ENCODE measurements at places on chromosomes 1 and 21.

DNA sequence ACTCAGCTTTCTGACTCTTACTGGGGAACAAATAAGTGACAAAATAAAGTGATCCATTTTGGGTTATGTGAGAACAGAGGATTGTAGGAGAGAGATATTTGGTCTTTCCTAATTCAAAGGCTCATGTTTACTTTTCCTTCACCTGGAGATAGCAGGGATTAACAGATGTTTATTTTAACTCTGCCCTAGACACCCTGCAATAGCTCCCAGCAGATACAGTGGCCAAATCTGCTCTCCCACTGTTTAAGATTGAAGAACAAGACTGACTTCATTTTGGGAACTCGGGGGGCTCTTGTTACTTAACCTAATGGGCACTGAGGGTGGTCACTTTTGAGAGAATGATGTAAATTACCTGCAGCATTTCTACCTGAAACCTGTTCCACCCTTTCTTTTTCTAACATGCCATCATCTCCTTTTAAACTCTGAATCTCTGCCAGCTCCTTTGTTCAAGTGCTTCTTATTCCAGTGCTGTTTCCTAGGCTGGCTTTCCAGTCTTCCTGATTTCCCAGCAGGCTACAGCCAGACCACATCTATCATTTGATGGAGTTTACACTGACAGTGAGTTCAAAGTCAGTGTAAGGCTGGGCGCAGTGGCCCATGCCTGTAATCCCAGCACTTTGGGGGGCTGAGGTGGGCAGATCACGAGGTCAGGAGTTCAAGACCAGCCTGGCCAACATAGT is 90.0 kb downstream of the SELENOF start:
- no peak for DNase-seq

DNA sequence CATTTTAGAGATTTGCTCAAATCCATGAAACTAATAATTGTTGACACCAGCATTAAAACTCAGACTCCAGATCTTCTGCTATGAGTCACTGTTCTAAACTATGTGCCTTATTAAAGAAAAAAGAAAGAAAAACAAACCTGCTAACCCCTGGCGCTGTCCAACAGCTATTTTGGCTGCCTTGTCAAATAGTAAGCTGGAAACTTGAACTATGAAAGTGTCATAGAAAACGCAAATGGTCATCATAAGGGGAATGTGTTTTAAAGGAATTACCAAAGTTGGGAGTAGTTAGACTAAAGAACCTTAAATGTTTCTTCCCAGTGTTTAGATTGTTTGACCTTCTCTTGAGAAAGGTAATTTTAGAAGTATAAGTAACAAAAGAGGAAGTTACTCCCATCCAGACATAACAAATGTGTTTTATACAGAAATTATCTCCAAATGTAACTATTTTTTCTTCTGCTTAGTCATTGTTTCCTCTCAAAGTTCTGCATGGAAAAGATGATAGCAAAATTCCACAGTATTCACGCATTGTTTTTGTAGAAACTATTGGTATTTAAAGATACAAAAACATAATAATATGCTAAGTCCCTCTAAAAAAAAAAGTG is 272.4 kb downstream of the TPR start:
- DNase-seq = no peak

GRCh38 chr21:38937286-38937790 is 131.6 kb downstream of the ETS2 start:
- no peak for DNase-seq

DNA sequence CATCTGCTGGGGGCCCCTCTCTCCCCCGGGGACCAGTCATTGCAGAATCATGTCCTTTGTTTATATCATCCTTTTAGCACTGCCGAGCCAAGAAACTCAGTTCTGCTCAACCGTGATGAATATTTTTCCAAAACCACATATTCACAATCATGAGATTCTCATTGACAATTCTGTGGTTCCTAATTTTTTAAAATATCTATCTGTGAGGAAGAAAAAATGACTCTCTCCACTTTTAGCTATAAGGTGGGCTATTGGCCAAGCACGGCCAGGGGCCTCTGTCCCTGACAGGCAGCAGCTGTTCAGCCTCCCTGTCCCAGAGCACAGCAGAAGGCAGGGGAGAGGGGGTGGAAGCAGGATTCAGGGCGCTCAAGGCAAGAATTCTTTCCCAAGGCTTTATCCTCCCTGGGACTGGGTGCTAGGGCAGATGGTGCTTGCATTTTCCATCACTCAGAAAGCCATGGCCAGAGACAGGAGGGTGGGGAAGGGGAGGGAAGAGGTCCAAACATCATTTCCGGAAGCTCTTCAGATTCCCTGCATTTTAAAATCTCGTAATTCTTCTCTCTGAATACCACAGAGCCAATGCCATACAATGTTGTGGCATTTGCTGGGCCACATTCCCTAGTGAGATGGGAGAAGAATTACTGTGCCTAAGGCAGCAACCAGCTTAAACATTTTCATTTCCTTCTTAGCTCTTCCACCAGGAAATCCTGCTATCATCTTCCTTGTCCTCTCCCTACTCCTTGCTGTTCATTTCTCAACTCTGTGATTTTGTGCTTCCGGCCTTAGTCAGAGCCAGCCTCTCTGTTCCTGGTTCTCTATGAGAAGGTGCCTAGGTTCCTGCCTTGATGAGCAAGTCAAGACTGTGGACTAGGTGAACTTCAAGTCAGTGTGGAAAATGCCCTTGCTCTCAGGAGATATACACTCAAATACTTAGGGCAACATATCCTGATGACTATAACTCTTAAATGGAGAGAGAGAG is 60.3 kb downstream of the KCNJ6 start:
- DNase-seq = no peak

- DNase-seq = no peak
Measured at GRCh38 chr1:150409504-150410362, 45.8 kb downstream of the RPRD2 start.

- DNase-seq = no peak
Measured at GRCh38 chr1:225242611-225243010, 185.2 kb downstream of the LBR start.

DNA sequence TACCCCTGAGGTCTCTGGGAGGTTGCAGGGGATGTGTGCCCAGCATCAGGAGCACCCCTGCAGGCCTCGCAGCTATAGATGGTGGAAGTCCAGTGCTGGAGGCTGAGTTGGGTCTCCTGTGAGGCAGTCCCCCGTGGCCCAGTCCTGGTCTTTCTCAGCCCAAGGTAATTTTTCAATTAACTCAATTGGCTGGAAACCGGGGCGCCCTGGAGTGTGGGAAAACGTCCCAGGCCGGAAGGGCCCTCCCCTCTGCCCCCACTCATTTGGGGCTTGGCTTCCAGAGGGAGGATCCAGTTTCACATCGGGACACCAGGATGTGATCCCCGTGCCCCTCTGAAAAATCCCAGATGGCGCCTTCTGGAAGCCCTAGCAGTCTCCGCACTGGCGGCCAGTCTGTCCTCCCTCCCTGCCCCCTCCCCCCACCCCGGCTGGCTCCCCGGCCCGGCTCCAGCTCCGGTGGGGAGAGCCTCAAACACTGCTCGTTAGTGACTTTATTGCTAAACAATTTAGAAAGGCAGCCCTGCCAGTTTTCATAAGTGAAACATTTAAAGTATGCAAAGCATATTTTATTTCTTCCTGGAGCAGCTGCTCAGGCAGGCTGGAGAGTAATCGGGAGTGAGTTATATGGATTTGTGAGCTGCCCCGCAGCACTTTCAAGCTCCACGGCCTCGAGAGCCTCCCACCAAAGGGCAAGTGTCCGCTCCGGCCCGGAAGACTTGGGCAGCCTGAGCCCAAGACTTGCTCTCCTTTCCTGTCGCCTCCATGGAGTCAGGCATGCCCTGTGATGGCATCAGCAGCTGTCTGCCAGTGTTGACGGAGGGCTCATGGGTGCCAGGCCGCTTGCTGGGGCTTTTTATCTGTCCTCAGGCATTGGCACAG is 208.2 kb upstream of the TMEM51 start:
- no peak for DNase-seq

GRCh38 chr1:212976586-212976985 is 26.2 kb downstream of the VASH2 start:
- no peak for DNase-seq

DNA sequence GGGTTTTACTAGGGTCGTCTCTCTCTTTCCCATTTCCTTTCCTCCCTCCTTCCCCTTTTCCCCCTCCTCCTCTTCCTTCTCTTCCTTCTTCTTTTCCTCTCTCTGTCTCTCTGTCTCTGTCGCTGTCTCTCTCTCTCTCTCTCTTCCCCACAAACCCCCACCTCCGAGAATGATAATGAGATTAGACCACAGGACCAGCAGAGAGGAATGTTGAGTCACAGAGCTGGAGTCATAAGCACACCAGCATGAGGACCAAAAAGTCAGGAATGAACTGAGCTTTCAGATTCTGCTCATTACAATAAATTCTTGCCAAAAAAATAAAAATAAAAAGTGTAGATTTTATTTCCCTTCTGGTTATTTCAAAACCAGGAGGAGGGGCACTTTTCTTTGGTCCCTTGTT is 377.4 kb downstream of the LTN1 start:
- no peak for DNase-seq

DNA sequence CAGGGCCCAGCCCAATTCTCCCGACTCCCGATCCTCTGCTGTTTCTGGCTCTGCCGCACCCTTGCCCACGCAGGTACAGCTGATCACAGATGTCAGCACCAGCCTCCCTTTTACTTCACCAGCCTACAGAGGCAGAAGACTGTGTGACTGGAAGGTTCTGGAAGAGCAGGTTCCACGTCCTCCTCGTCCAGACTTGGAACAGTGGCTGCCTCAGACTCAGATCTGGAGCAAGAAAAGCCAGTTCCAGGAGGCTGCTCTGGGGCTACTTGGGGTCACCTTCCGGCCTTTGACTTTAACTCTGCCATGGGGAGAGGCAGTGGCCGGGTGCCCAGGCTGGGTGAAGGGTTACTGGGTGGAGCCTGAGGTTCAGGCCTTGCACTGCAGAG is 16.1 kb upstream of the KLHDC7A start:
- DNase-seq = no peak

DNA sequence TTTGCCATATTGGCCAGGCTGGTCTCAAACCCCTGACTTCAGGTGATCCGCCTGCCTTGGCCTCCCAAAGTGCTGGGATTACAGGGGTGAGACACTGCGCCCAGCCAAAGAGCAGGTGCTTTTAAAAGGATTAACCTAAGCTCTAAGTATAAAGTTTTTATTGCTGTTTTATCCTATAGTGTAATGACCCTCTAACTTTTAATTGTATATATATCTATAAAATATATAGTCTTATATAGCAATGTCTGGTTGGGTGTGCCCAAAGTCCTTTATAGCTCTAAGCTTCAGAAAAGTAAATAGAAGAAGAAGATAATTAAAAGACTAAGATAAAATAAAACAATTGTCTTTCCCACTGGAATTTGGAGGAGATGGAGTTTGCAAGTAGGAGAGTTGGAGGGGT is 73.8 kb upstream of the ATP5PO start:
- no peak for DNase-seq

DNA sequence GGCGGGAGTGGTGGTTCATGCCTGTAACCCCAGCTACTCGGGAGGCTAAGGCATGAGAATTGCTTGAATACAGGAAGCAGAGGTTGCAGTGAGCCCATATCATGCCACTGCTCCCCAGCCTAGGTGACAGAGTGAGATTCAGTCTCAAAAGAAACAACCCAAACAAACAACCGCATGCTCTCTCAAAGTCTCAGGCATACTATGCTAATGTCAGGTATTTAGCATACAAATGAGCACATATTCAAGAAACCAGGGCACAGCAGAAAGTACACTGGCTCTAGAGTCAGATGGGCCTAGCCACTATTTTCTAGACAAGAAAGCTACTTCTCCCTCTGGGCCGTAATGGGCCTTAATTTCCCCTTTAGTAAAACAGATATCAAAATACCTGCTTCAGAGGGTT is 55.0 kb downstream of the ELAVL4 start:
- DNase-seq = no peak

- DNase-seq = no peak
Measured at GRCh38 chr1:62064829-62065407, 129.7 kb upstream of the L1TD1 start.

- no peak for DNase-seq
Measured at GRCh38 chr1:66374561-66375111, 159.3 kb upstream of the SGIP1 start.

GRCh38 chr1:44609768-44610526 is 64.3 kb downstream of the TMEM53 start:
- peak; percentile 45 for DNase-seq

DNA sequence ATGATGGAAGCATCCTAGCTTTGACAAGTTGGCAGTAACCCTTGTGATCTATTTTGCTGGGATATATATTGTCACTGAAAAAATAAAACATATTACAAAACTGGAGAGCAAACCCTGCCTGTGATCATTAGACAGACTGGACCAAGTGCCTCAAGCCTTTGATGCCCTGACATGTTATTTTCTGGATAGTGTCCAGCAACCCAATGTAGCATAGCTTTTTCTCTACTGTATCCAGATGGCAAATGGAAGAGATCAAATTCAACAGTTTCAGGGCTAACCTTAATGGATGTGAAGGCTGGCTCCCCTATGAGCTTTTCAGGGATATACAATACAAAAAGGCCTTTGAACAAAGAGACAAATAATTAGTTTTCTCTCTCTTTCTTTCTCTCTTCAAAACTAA is 25.1 kb downstream of the WARS2 start:
- no peak for DNase-seq

GRCh38 chr1:170533298-170533697 is 1.3 kb downstream of the GORAB start:
- no peak for DNase-seq

- DNase-seq = no peak
Measured at GRCh38 chr1:41738006-41738405, 180.7 kb downstream of the HIVEP3 start.

GRCh38 chr1:244271004-244271403 is 180.7 kb downstream of the ADSS2 start:
- no peak for DNase-seq

DNA sequence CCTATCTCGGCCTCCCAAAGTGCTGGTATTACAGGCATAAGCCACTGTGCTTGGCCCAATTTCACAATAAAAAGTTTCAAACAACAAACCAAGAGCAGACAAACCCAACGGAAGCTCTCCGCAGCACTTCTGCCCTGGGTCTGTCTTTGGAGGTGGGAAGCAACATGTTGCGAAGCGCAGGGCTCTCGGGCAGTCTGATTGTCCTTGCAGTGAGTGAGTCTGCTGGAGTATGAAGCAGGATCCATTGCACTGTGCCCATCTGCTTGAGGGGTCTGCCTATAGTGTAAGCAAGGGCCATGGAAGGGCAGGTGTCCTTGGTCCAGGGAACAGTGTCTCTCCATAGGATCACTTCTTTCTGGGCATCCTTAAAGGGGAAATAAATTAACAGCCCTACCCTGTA is 14.6 kb upstream of the PARP1 start:
- DNase-seq = no peak

DNA sequence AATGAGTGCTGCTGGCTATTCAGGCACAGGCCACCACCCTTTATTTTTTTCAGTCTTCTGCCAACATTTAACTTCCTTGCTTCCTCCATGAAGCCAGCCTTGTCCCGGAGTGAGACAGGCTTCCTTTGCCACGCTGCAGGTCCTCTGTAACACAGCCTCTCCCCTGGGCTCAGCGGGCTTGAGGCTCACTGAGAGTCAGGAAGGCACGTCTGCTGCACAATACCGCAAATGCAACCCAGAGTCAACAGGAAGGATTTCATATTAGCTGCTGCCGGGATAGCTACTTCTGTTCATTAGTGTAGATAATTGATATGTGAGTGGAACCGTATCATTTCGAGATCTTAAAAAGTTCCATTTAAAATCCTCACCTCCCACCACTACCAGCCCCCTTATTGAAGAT is 22.5 kb downstream of the MYOG start:
- no peak for DNase-seq

- DNase-seq = no peak
Measured at GRCh38 chr1:25435397-25436108, 4.9 kb downstream of the MACO1 start.
